ENCODE measurements at places on chromosomes 16 and 17.

GRCh38 chr16:74070237-74070636 lies 226.4 kb upstream of the PSMD7 start:
- no peak for DNase-seq

DNA sequence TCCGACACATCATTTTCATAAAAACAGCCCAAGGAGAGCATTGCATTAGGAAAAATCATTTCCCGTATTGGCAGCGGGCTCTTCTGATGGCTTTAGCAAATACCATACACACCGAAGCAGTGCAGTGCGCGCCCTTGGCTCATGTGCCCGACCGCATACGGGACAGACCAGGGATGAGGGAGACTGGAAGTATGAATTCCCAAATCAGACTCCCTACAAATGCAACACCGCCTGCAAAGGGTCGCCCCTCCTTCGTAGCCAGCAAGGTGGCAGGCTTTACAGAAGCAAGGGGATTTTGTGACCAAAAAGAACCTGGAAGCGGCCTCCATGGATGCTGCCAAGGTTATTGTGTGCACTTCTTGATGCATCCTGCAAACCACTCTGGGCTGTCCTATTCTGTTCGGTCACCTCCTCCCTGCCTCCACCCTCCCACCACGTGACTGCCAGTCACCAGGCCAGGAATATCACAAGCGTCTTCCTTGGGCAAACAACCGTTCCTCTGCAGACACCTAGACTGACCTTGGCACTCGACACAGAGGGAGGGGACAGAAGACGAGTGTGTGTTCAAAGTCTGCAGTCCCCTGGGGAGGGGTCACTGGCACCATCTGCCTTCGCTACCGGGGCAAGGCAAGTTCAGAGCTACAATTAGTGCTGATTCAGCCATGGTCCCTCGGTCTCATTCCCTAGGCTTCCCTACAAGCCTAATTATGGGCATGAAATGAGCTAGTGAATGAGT lies 460.4 kb downstream of the SLC39A11 start:
- DNase-seq, result no peak

DNA sequence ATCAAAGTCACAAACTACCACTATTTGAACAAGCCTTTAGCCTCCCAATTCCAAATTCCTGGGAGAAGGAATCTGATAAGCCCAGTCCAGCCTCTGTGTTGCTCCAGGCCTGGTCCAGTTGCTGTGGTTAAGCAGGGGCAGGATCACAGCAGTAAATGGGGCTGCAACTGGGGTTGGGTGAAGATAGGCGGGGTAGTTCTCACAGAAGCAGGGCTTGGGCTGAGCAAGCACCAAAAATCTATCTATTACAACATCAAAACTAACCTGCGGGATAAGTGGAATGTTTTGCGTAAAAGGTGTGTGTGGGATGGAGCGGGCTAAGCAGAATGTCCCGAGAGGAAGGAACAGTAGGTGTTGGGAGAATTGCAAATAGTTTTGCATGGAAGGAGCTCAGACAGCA lies 23.0 kb upstream of the RNF135 start:
- DNase-seq, result no peak

- DNase-seq, result no peak
These were observed 12.5 kb downstream of the EPN2 start for GRCh38 chr17:19249681-19250080.

DNA sequence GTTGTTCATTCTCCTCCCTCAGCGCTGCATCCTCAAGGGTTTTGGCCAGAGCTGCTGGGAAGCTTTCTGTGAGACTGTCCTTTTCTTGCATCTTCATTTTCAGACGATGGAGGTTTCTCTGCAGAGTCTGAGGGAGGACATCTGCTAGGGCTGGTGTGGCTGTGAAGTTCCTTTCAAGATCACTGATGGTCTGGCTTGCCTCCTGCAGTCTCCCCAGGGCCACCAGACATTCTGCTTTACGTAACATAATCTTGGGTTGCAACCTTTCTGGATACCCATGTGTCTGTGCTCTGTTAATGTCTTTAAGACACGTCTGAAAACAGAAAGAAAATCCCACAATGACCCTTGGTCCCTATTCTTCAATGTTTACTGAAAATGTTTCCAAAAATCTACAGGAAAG lies 29.0 kb downstream of the SMYD4 start:
- DNase-seq, result no peak

DNA sequence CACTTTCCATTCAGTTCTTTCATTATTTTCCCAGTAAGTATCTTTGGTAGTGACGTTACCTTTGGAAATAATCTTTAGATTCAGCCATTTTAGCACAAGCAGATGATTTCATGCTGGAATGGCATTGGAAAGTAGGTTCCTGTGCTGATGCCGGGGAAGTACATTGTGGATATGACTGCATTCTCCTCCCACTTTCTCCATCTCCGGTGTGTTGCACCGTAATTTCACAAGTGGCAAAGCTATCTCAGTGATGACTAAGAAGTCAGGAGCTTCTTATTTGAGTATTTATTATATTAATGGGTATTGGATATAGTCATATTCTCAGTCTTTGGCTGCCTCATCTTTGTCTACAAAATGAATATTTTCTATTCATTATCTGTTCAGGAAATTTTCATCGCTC lies 69.8 kb downstream of the MRTFB start:
- no peak for DNase-seq

GRCh38 chr16:13134836-13135235 lies 233.4 kb downstream of the SHISA9 start:
- DNase-seq, result no peak
